Trophoblast cell (in vitro differentiated cells and primary cell): ENCODE measurements at places on chromosomes 13 and 19.

DNA sequence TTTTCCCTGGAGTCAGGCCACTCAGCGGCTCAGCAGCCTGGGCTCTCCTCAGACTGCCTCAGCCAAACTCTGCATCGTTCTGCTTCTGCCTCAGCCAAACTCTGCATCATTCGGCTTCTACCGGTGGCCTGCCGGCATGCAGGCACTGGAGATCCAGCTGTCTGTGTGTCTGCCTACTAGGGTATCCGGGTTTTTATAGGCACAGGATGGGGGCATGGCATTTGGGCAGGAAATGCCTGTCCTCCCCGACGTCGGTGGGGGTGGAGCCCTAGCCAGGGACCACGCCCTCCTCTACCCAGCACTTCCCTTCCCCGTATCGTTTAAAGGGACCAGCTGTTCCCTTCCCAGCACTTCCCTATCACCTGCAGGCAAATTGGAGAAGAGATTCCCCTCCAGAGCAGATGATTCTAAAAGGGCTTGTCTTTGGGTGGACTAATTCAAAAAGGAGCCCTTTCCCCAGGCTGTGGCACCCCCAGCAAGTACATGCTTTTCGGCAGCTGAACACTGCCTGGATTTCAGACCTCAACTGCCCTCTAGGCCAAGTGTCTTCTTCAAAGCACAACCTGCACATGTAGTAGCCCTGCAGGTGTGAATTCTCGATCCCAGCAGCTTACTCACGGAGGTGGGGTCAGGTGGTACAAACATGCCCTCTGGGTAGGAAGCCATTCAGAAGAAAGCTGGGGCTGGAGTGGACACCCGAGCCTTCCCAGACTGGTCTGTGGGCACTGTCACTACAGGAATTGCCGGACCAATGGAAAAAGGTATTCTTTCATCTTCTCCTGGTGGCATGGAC lies 25.4 kb upstream of the GPR12 start:
- peak; percentile 83 for DNase-seq

DNA sequence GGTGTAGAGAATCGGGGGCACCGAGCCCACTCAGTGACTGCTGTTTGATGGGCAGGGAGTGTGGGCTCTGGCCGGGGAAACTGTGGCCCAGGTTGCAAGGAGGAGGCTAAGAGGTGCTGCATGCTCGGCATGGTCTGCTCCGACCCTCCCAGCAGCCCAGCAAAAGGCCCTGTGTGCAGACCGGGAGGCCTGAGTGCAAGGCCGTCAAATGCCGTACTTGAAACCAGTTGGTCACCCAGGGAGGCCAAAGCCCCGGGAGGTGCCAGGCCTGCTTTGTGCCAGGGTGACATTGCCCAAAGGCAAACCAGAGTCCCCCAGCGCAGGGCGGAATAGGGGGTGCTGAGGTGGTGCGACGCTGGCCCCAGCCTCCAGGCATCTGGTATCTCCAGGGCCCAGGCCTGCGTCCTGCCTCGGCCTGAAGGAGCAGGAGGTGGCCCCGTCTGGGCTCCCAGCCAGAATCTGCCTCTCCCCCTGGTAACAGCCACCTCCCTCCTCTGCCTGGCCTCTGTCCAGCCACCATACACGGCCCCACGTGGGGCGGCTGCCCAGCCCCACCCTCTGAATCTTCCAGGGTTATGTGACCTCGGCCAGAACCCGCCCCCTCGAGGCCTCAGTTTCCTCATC lies 4.0 kb downstream of the PIK3R2 start:
- DNase-seq: no peak

- peak; percentile 94 for DNase-seq
Observed at GRCh38 chr19:12791345-12792050, at the start of gene JUNB. TSS of gene JUNB (plus strand) at chr19:12791486. CDS start at chr19:12791772, 286 bp downstream.

- no peak for DNase-seq
Observed at GRCh38 chr13:75352641-75353327, 129.2 kb downstream of the TBC1D4 start.

- DNase-seq: no peak
Observed at GRCh38 chr13:79481685-79482052, 714 bp downstream of the NDFIP2 start.

DNA sequence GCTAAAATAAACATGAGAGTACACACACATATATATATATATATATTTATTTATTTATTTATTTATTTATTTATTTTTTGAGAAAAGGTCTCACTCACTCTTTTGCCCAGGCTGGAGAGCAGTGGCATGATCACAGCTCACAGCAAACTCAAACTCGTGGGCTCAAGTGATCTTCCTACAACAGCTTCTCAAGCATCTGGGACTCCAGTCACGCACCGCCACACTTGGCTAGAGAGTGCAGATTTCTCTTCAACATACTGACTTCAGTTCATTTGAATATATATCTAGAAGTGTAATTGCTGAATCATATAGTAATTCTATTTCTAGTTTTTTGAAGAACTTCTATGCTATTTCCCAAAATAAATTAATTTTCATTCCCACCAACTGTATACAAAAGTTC lies 1711.8 kb downstream of the SLITRK5 start:
- no peak for DNase-seq

DNA sequence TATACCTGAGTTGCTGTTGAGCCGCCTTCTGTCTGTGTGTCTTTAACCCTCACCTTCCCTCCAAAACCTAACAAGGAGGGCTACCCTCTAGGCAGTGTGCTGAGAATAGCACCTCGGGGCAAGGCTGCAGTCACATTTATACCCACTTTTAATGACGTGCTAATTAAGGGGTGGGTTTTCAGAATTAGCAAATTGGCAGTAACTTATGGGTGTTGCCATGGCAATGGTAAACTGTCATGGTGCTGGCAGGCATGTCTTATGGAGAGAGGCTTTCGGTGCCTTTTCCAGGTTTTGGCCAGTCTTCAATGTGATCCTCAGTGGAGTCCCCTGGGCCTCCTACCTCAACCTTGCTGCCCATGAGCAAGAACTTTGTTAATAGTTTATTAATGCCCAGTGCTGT lies 1.2 kb upstream of the PNMA8A start:
- no peak for DNase-seq

DNA sequence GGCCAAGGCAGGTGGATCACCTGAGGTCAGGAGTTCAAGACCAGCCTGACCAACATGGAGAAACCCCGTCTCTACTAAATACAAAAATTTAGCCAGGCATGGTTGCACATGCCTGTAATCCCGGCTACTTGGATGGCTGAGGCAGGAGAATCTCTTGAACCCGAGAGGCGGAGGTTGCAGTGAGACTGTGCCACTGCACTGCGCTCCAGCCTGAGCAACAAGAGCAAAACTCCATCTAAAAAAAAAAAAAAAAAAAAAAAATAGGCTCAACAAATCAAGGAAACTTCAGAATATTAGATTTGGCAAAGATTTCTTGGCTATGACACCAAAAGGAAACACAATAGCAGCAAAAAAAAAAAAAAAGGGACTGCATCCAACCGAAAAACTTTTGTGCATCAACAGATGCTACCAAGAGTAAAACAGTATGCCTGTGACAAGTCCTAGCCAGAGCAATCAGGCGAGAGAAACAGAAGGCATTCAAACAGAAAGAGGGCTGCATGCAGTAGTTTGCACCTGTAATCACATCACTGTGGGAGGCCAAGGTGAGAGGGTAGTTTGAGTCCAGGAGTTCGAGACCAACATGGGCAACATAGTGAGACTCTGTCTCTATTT lies 23.8 kb downstream of the ZNF160 start:
- DNase-seq: no peak

DNA sequence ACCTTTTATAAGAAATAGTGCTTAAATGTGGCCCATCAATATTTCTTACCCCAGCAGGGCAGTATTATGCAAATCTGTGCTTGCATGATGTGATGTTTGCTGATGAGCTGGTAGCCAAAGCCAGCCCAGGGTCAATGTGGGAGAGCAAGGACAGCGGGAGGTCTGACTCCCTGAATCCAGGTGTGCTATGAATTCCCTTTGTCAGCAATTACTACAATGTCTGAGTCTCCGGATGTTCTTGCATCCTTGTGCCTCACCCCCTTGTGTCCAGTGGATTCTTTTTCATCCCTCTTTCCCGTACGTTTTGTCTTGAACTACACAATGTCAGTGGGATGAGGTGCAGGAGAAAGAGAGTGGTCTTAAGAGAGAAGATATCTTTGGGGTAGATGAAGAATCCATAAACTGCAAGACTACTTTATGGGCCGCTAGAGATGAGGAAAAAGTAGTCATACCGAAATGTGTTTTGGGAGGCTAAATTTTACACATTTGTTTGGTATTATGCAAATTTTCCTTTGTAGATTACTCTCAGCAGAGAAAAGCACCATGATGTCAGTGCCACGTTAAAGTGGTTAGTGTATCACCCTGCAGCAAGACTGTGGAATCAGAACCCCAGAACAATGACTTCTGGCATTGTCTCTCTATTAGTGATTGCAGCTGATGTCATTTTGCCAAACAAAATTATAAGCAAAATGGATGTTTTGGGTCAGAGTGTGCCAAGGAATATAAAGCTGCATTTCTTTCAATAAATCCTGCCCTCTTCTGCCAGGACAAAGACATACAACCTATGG lies 53.5 kb upstream of the TSHZ3 start:
- no peak for DNase-seq

DNA sequence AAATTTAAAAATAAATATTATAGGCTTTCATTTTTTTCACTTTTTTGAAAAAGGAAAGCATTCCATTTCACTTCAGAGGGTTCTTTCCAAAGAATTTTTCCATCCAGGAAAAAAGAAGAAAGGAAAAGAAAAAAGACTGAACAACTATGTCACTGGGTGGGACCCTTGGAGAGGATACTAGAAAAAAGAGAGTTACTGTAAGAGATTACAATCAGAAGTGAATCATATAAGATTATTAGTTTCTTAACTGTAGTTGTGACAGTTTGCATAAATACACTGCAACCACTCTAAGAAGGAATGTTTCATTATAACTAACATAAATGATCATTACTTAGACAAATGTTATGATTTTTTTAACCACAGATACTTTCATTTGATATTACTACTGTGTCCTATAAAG lies 87.8 kb downstream of the KLF12 start:
- no peak for DNase-seq

DNA sequence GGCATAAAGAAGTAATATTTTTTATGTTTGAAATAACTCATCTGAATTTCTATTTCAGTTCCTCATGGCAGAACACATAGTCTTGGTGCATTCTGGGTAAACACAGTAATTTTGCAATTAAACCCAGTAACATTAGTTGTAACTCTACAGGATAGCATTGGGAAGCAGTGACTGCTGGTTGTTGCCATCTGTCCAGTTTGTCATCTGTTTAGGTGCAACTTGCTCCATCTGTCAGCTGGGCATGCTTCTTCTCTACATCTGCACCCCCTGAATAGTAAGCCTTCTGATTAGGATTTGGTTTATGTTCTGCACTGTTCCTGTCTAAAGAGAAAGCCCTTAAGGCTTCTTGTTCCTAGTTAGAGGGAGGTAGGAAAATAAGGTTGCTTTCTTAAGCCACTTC lies 63.5 kb upstream of the CSNK1A1L start:
- no peak for DNase-seq

GRCh38 chr19:1168572-1169410 lies 5.3 kb downstream of the SBNO2 start:
- DNase-seq: peak; percentile 45

DNA sequence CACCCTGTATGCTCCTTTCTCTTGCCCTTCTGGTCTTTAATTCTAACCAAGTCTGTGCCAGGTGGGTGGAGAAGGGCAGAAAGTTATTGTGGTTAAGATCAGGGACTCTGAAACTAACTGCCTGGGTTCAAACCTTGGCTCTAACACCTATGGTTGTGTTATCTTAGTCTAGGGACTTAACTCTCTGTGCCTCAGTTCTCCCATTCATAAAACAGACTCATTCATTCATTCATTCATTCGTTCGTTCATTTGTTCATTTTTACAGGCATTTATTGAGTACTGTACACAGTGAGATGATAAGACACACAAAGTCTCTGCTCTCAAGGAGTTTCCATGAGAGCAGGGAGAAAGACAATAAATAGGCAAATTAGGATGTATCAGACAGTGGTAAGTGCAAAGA lies 30.1 kb downstream of the SOX21 start:
- no peak for DNase-seq

DNA sequence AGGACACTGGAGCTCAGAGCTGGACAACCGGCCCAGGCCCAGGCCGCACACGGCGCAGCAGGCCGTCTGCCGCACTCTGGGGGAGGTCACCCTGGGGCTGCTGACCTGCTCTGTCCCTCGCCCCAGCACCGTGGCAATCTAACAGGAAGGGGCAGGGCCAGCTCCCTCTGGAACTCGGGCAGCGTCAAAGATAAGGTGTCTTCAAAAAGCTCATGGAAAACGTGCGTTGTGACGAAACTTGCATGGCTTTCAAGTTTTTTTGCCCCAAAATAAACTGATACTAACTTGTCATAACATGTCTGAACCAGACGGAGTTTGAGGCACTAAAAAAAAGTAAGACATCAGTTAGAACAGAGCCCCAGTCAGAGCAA lies 12.2 kb upstream of the ATP8B3 start:
- no peak for DNase-seq

GRCh38 chr19:10719466-10719961 lies 1.6 kb downstream of the DNM2 start:
- DNase-seq: peak; percentile 28

DNA sequence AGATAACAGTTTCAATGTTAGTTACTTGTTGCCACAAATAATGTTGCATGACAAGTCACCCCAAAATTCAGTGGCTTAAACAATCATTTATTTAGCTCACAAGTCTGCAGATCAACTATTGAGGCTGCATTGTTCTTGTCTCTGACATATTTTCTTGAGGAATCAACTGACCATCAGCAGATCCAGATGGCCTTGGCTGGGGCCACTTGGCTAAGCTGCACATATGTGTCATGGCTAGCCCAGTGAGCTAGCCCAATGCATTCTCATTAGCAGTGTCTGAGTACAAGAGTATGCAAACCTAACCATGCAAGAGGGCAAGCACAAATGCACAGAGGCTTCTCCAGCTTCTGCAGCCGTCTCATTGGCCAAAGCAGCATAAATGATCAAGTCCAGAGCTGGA lies 180.4 kb downstream of the DNAJC15 start:
- DNase-seq: no peak

GRCh38 chr19:35513628-35514281 lies at the start of gene DMKN:
TSS of gene DMKN (minus strand) at chr19:35513649. CDS start at chr19:35513475, 174 bp downstream.
- no peak for DNase-seq

DNA sequence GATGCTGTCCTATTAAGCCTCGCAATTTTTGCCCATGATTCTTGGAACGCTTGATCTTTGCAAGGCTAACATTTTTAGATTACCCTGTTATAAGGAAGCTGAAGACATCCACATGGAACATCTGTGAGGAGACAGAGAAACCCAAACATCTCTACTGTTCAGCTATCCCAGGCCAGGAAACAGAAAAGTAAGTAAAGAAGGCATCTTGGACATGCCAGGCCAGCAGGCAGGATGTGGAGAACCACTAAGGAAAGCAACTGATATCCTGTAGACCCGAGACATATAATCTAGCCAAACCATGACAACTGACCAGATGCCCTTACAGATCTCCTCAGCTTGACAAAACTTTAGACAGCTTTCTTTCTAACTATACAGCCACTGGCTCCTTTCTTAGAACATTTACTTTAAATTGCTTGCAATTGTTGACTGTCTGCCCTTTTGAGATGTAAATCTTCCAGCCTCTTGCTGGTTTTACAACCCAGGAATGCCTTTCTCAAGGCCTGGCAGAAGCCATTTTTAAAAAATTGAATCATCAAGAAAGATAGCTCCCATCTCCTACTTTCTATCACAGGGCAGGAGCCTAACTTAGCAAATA lies 255.8 kb upstream of the DACH1 start:
- no peak for DNase-seq

GRCh38 chr19:18741124-18742121 lies 49.7 kb downstream of the COMP start:
- no peak for DNase-seq

GRCh38 chr19:15331419-15332310 lies 674 bp downstream of the BRD4 start:
- peak; percentile 33 for DNase-seq
